ENCODE measurements at places on chromosomes 16 and 17. TPM values are rescaled to one million over a fixed set of nuclear protein-coding genes. Genes with fewer than 3 reads are reported as not detected.
A peak's percentile ranks its signal among the peaks of the same experiment; 100 is the strongest.

The PYDC1 gene
- total RNA-seq, result not detected

The SALL1 gene
- total RNA-seq, result 2.3 TPM

DNA sequence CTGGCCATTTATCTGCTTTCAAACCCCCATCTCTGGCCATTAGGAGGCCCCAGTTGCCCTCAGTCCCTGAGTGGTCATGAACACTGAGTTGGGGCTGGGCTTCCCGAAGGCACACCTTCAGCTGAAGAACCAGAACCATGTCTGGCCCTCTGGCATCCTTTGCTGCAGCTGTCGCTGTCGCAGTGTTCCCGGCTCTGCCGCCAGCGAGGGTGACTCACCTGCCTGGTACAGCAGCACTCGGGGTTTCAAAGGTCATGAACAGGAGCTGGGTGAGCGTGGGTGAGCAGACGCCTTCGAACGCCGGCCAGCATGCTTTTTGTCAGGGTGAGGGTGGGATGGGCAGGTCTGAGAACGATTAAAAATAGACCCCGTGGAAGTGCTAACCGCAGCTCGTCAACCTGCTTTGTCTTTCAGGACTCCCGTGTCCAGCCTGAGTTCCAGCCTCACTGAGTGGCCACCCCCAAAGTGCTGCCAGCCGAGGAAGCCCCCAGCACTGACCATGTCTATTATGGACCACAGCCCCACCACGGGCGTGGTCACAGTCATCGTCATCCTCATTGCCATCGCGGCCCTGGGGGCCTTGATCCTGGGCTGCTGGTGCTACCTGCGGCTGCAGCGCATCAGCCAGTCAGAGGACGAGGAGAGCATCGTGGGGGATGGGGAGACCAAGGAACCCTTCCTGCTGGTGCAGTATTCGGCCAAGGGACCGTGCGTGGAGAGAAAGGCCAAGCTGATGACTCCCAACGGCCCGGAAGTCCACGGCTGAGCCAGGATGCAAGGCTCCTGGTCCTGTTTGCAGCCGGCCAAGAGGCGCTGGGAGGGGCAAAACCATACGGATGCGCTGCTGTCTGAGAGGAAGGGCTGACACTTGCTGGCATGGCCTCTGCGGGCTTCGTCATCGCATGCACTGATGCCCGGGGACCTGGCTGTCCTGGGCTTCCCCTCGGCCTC is 7.6 kb downstream of the SNN start:
- peaks cover 30% of the 10 kb centered on the region for H3K4me1 ChIP-seq
- H3K36me3 ChIP-seq, result peaks cover 34% of the 10 kb centered on the region
- peak; percentile 64 for DNase-seq
- no peak overlapping the region for H3K4me3 ChIP-seq

- no peaks in the 10 kb centered on the region for H3K36me3 ChIP-seq
- H3K27ac ChIP-seq, result no peak within 1 kb of the TSS
- no peak within 1 kb of the TSS for H3K4me3 ChIP-seq
These were observed at the start of gene SNX20 for GRCh38 chr16:50681021-50681885. SNX20 (minus strand) TSS chr16:50681312; CDS start chr16:50677526, 3,786 bp downstream.

GRCh38 chr17:6712058-6712853 is 913 bp downstream of the SLC13A5 start:
- no peak overlapping the region for H3K27ac ChIP-seq
- DNase-seq, result no peak
- no peaks in the 10 kb centered on the region for H3K27me3 ChIP-seq
- H3K4me3 ChIP-seq, result no peak overlapping the region

GRCh38 chr17:66837885-66838665 is 3.2 kb downstream of the CACNG5 start:
- no peak overlapping the region for H3K4me3 ChIP-seq
- no peak for DNase-seq
- H3K4me1 ChIP-seq, result no peaks in the 10 kb centered on the region
- H3K27me3 ChIP-seq, result no peaks in the 10 kb centered on the region

- H3K4me3 ChIP-seq, result no peak overlapping the region
- peaks cover 47% of the 10 kb centered on the region for H3K27me3 ChIP-seq
- DNase-seq, result no peak
- H3K36me3 ChIP-seq, result no peaks in the 10 kb centered on the region
- no peak overlapping the region for H3K27ac ChIP-seq
These were observed 10.0 kb downstream of the CNGB1 start for GRCh38 chr16:57960826-57961472.

DNA sequence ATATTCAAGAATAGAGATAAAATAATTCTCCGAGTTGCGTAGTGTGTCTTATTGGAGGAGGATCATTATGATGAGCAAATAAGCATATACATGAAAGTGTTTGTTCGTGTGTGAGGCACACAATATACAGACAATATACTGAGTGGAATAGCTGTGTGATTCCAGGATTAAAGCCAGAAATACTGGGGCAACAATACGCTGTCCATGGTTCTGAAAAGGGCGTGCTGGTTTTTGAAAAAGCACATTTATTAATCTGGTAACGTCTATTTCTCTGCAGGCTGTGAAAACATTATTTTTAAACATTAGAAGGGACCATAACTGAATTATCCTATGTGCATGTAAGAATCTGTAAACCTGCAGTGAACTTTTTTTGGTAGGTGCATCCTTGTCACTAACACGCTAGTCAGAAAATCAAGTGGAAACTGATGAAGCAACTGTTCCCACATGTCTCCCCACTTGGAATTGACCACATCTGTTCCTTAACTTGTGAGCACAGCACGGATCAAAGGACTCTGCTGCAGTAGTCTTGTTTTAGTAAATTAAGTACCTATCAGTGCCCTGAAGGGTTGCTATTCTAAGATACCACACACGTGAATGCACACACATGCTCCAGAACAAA is 346.0 kb downstream of the GRIN2A start:
- H3K27me3 ChIP-seq, result no peaks in the 10 kb centered on the region
- no peaks in the 10 kb centered on the region for H3K4me1 ChIP-seq
- H3K27ac ChIP-seq, result no peak overlapping the region
- DNase-seq, result peak; percentile 49
- H3K4me3 ChIP-seq, result no peak overlapping the region

Data from SJCRH30 (cell line).